Renal pelvis (tissue), 12 donors: ENCODE measurements at places on chromosomes 3 and 15. TPM values are rescaled to one million over a fixed set of nuclear protein-coding genes. Genes with fewer than 3 reads are reported as not detected.

DNA sequence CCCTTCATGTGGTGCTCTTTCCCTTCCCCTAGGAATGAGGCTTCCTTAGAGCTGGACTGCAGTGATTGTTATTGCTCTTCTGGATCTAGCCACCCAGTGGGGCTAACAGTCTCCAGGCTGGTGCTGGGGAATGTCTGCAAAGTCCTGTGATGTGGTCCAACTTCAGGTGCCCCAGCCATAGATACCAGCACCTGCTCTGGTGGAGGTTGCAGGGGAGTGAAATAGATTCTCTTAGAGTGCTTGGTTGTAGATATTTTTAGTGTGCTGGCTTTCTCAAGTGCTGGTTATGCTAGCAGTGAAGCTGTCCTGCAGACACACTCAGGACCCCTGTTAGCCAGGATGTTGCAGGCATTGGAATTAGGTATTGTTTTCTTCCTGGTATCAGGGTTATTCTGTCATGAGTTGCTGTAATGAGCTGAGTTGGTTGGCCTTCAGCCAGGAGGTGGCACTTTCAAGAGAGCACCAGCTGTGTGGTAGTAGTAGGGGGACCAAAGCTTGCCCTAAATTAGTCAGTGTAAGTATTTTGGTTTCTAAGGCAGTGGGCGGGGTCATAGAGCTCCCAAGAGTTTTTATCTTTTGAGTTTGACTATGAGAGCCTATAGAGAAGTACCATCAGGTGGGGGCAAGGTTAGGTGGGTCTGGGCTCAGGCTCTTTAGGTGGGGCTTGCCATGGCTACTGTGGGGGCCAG, 317.5 kb upstream of the SGO1 start:
- DNase-seq = no peak

DNA sequence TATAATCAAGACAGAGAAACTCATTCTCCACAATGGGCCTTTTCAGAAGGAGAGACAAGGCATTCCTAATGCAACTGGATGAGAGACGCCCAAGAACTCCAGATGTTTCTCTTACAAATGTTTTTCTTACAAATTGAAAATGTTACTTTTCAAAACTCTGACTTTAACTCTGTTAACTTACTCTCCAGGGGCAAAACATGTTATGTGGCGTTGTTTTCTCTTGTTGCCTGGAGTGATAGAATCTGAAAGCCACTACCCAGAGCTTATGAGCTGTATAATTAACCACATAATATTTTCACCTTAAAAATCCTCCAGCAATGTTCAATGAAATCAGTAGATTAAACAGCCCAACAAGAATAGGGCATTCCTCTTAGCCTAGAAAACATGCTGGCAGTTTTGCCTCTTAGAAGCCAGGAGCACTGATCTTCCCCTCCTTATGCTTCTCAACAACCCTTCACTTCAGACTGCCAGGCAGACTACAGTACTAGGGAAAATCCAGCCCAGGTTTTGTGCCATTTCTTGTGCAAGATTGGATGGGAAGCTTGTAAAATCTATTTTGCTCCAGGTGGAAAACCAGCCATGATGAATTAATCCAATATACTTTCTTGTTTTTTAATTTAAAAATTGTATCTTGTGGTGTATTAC, 186.7 kb upstream of the GADL1 start:
- no peak for DNase-seq

DNA sequence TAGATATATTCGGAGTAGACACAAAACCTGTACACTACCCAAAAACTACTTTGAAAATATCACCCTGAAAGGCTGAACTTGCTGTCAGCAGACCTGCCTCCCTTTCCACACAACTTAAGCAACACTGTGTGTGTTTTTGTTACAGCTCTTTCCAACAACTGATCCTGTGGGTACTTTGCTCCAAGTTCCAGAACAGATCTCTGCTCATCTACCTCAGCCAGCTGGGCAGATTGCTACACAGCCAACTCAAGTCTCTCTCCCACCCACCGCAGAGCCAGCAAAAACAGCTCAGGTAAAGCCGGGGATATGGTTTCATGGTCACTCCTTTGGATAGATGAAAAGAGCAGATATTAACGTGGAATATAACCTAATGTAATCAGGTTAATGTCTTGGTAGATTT, 19.7 kb upstream of the SLC22A13 start:
- DNase-seq = no peak

DNA sequence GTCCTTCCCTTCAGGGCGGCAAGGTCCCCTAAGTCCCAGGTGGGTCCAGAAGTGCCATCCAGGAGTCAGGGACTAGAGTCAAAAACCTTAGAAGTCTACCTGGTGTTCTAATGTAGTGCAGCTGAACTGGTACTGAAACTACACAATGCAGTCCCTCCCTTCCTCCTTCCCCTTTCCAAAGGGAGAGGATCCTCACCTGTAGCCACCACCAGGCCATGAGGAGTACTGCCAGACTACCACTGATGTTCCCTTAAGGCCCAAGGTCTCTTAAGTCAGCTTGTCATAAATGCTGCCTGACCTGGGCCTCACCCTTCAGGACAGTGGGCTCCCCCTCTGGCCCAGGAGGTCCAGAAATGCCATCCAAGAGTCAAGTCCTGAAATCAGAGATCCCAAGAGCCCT, 98.9 kb downstream of the ULK4 start:
- DNase-seq = no peak

DNA sequence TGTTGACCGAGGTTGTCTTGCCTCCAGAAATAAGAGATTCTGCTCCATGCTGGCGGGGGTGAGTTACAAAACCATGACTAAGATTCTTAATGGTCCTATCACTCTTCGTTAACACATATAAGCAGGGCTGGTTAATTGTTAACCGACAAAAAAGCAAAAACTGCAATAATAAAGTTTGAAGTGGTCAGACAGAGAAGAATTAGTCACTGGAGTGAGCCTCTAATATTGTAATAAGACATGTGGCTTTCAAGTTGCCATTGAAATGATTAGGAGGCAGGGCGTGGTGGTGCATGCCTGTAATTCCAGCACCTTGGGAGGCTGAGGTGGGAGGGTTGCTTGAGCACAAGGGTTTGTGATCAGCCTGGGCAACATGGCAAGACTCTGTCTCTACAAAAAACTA, 78.4 kb upstream of the NR2F2 start:
- no peak for DNase-seq

Gene LSG1
- 44.0 TPM for polyA plus RNA-seq

DNA sequence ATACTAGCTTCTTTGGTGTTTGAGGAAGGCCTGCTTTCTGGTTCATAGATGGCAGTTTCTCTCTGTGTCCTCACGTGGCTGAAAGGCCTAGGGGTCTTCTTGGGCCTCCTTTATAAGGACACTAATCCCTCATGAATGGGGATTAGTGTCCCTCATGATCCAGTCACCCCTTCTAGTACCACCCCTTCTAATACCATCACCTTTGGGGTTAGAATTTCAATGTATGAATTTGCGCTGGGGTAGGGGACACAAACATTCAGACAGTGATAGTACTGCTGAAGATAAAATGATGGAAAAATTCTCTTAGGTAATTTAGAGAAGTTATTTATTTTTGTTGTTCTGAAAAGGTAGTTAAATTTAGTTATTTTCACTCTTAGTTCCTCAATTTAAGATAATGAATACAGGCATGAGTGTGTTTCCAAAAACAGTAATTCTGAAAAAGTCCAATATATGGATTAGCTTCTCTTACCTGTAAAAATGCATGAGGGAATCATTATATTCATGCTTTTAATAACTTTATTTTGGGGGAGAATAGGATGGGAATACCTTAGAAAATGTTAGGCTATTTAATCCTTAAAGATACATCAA, 103.6 kb downstream of the FNDC3B start:
- no peak for DNase-seq

Gene GRK7
- polyA plus RNA-seq = 0.13 TPM

DNA sequence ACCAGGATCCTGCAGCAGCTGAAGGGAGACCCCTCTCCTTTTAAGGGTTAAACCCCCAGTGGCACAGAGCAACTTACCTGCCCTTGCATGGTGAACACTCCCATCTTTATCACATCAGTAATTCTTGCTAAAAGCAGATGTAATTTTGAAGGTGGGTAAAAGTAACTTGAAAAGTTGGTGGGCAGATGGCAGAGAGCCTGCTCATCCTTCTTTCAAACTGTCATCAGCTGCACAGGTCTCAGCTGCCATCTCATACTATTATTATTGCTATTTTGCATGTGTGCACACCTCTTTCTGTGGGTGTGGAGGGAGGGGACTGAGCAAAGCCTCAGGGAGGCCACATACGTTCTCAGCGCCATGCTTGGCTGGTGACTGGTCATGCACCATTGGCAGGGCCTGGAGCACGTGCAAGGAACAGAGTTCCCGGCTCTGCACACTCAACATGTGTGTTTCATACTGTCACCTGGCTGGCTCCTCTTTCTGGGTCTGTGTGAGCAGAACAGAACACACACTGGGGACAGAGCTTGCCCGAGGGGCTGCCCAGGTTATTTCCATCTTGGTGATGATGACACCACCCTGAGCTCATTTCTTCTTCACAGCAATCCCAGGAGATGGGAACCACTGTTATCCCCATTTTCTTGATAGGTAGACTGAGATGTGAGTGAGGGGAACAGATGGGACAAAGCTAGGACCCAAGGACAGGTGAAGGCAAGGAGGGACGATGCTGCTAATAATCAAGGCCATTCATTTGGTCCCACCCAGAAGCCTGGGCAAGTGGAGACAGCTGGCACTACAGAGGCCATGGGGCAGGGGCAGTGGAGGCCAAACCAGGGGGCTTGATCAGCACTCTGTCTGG, 95.8 kb upstream of the KLF13 start:
- DNase-seq = no peak

Gene IMPG2
- polyA plus RNA-seq = 0.66 TPM

- no peak for DNase-seq
These were observed 215.6 kb downstream of the RPLP1 start for GRCh38 chr15:69668039-69668705.

DNA sequence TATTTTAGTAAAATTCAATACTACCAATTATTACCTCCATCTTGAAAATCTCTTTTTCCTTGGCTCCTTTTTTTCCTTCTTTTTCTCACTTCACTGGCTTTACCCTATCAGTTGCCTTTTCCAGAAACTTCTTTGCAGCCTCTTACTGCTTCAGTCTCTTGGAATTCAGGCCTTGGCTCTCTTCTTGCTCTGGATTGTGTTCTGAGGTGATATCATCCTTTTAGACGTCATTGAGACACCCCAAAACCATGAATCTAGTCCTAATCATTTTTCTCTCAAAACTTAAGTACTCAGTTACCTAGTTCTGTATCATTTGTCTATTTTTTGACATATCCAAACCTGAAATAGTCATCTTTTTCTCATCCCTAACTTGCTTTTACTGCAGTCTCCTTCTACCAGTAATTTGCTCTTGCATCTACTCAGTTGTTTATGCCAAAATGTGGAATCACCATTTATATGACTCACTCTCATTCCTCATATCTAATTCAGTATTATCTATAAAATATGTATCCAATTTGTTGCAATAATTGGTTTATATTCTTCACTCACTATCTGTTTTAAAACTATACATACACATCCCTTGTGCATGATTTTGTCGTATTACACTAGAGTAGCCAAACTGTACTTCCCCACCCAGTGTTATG, 703.2 kb upstream of the CCDC54 start:
- DNase-seq = no peak

- DNase-seq = no peak
These were observed 35.4 kb downstream of the HHLA2 start for GRCh38 chr3:108331792-108332191.

- DNase-seq = no peak
These were observed 403.4 kb upstream of the SUCLG2 start for GRCh38 chr3:68057637-68058320.

Gene TUSC7
- not detected for polyA plus RNA-seq
